ENCODE measurements at places on chromosomes 12 and 14.
A peak's percentile ranks its signal among the peaks of the same experiment; 100 is the strongest.

GRCh38 chr14:55107766-55108554 is 21.1 kb upstream of the LGALS3 start:
- DNase-seq = peak; percentile 25

GRCh38 chr12:94254270-94254669 is 105.9 kb downstream of the PLXNC1 start:
- no peak for DNase-seq

- DNase-seq = no peak
Observed at GRCh38 chr12:117850048-117850447, 118.7 kb downstream of the KSR2 start.

DNA sequence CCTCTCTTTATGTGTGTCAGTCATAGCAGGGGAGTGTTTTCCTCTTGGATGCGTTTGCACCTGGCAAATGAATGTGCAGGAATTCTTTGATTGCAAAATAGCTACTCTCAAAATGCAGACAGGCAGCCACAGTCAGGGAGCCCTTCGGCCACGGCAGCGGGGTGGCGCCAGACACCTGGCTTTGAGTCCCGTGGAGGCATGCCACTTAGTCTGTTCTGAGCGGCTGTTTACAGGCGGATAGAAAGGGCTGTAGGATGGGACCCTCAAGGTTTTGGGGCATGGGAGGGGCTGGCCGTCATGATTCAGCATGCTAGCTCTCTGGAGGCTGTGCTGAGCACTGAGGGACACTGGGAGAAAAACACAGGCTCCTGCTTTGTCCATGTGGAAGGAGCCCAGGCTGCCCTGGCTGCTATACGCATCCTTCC is 117.1 kb downstream of the SLC25A47 start:
- no peak for DNase-seq

GRCh38 chr12:96187956-96188355 is 6.2 kb upstream of the ELK3 start:
- no peak for DNase-seq

DNA sequence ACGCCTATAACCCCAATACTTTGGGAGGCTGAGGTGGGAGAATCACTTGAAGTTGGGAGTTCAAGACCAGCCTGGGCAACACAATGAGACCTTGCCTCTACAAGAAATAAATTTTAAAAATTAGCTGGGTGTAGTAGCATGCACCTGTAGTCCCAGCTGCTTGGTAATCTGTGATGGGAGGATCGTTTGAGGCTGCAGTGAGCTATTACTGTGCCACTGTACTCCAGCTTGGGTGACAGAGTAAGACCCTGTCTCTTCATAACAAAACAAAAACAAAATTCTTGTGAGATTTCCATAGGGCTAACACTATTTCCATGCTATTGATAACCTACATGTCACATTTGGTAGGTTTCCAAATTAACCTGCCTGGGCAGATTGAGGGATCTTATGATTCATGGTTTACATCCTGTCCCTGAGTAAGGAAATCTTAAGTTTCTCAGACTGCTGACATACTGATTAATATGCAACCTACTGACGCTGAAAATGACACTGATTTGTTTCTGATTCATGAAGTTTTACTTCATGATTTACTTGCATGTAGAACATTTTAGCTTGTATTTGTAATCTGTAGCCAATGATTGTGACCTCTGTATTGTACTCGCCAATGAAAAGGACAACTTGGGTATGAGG is 15.9 kb downstream of the ATP6V1D start:
- no peak for DNase-seq

- DNase-seq = peak; percentile 10
Observed at GRCh38 chr14:51369814-51370213, 129.8 kb downstream of the TMX1 start.

GRCh38 chr12:101172316-101172715 is 37.7 kb downstream of the SLC5A8 start:
- DNase-seq = no peak

DNA sequence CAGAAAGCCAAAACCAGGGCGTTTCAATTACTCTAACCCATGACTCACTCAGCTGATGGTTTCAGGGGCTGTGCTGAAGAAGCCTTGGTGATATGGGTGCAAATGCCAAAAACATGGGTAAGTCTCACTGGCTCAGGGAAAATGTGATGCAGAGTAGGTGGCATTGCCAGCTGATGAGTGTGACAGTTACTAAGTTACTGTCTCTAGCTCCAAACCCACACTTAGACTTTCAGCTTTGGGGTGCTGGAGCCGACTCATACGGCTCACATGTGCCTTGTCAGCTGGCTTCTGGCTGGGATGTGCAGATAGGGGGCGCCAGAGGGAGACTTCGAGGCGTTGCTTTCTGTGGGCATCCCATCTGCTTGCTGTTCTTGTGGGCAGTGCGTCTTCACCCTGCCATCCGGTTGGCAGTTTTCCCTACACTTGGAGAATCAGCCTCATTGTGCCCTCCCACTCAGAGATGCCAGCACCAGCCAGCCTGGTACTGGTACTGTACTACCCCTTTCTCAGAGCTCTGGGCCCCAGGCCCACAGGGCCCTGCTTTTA is 11.1 kb upstream of the KRT7 start:
- DNase-seq = peak; percentile 78

DNA sequence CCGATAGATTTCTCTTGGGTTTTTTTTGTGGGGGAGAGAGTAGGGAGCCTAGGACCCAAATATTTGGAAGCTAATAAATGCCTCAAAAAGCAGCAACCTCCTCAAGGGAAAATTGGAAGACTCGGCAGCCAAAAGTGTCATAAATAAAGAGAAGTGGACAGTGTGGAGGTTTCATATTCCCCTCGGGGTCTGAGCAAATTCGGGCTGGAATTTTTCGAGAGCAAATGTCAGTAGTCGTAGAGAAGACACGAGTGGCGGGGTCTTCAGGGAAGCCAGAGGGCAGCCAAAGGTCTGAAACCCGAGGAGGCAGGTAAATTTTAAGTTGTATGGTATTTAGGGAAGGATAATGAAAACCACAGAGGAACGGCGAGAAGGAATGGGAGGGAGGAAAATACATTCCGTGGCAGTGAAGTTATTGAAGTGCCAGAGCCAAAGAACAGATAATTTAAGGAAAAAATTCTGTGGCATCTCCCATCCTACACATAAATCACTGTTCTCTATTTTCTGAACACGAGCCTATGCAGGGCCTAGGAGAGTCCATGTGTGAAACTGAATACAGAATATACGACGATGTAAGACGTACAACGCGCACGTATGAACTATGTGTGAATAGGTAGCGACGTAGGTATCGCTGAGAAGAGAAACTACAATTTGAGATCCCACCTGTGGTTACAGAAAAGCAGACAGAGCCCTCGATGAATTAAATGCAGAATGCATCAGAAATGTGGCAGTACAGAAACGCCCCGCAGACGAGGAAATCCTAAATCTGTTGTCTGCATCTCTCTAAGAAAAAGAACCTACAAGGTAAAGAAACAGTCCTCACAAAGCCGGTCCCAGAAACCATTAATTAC is 12.9 kb downstream of the BCL11B start:
- no peak for DNase-seq

- DNase-seq = no peak
Observed at GRCh38 chr12:1559676-1560091, 34.7 kb downstream of the FBXL14 start.

DNA sequence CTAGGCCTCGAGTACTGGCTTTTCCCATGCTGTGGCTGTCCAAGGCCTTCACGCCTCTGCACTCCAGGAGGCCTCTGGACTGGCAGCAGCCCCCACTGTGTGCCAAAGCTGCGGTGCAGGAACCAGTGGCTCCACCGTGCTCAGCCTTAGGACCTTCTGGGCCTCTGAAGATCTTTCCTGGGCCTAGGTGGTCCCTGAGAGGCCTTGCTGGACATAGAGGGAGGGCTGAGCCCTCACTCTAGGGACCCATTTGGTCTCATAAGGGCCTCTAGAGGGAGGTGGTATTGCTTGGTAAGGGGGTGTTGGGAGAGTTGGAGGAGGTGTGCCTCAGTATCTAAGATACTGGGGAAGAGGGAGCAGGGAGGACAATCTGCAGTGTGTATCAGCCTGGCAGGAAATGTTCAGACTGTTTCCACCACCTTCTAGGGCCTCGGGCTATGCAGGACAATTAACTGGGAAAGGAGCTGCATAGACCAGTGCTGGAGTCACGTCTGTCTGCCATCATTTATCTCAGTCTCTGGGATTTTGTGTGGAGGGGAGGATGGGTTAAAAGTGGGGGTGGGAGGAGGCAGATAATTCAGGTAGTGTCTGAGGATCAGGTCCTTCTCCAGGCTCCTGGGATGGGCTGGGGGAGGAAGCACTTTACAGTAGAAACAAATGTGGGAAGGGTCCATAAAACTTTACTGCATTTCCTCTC is 2.9 kb downstream of the HOXC5 start:
- DNase-seq = no peak

- DNase-seq = no peak
Observed at GRCh38 chr12:18805516-18806248, 67.8 kb downstream of the CAPZA3 start.

GRCh38 chr12:68451261-68452077 is 119.3 kb upstream of the MDM1 start:
- peak; percentile 33 for DNase-seq

DNA sequence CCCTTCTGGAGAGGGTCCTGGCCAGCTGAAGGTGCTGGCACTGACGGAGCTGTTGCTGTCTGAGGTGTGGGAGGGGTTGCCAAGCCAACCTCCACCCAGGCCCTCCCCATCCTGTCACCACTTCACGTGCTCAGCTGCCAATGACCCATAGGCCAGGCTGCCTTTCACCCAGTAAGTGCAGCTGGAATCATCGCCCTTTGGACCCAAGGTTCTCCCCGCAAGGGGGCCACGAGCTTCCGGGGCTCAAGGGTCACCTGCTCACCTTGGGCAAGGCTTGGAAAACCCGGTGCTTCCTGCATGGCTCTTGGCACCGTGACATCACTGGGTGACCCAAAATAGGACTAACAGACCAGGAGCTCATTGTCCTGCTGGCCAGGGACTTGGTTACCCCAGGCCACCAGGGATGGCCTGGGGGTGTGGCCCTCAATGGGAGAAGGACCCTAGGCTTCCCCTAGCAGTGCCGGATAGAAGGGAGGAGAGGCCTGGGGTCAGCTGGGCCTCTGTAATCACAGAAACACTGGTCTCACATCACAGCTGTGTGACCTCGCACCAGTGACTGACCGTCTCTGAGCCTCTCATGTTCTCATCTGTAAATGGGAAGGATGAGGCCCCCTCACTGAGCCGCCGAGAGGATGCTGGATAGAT is 51.3 kb downstream of the CCDC85C start:
- no peak for DNase-seq
